ENCODE measurements at places on chromosomes 1 and 21.

DNA sequence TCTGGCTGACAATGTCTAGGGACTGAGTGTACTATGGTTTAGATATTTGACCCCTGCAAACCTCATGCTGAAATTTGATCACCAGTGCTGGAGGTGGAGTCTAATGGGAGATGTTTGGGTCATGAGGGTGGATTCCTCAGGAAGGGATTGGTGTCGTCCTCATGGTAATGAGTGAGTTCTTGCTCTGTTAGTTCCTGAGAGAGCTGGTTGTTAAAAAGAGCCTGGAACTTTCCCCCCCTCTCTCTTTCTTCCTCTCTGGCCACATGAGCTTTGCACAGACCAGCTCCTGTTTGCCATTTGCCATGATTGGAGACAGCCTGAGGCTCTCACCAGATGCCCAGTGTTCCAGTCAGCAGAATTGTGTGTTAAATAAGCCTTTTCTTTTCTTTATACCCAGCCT, 36.6 kb upstream of the CNIH3 start:
- DNase-seq, result no peak

DNA sequence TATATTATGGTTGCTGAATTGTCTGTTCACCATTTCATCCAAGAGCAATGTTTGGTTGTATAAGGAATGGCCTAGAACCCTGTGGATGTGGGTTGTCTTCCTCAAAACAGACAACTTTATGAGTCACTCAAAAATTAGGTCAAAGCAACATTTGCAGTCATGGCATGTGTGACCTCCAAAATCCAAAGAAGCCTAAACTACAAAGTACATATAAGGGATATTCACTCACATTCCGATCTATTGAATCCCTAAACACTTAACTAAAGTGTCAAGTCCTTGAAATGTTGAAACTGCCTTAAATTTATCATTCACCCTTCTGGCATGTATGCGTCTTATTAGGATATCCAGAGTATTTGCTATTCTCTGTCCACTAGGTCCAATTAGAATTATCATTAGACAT, 491.5 kb downstream of the NUF2 start:
- DNase-seq, result no peak

DNA sequence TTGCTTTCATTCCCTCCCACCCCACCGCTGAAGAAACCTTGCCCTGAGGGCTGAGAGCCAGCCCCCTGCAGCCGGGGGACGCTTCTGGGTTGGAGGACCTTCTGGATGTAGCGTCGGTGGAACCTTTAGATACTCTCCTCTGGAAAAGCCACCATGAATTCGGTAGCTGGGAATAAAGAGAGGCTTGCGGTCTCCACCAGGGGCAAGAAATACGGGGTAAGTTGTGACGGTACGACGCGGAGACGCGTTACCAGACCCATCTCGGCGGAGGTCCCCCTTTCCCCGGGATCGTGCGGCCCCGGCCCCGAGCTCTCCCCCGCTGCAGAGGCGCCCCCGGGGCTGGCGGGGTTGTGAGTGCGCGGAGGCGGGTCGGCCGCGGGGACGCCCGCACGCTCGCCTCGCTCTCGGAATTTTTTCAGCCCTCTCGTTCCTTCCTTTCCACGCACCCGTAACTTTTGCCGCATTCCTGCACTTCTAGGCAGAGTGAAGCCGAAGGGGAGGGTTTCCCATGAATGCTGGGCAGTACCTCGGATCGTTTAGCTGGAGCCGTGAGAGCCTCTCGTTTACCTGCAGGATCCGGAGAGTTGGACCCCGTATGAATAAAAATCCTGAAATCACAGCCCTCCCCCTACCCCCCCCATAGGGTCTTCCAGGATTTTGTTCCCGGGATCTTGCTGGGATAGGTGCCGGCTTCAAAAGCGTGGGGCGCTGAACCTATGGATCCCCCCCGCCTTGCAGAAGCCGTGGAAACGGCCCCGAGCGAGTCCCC, 671 bp downstream of the KIF26B start:
- peak; percentile 60 for DNase-seq

GRCh38 chr1:95003433-95003738, 69.4 kb downstream of the ALG14 start:
- no peak for DNase-seq

- no peak for DNase-seq
Measured at GRCh38 chr1:5221451-5221850, 567.0 kb downstream of the AJAP1 start.

DNA sequence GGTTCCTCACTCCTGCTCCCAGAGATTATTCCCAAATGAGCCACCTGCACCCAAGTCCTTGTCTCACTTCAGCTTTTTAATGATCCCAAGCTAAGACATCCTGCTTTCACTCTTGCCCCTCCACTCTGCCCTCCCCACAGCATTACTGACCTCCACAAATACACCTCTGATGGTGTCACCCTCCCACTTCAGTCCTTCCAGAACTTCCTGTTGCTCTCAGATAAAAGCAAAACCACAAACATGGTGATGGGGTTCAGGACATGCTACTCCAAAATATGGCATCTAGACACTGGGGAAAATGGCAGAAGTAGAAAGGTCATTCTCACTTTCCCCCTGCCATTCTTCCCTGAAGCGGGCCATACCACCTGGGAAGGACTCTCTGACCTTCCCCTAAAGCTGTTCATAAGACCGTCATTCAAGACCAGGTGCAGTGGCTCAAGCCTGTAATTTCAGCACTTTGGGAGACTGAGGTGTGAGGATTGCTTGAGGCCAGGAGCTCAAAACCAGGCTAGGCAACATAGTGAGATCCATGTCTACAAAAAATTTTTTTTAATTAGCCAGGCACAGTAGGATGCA, 65.8 kb upstream of the KLHDC7A start:
- DNase-seq, result no peak

GRCh38 chr1:169604781-169605560, 18.7 kb upstream of the F5 start:
- DNase-seq, result no peak

- DNase-seq, result no peak
Measured at GRCh38 chr1:203187689-203188264, 1.3 kb upstream of the CHI3L1 start.

DNA sequence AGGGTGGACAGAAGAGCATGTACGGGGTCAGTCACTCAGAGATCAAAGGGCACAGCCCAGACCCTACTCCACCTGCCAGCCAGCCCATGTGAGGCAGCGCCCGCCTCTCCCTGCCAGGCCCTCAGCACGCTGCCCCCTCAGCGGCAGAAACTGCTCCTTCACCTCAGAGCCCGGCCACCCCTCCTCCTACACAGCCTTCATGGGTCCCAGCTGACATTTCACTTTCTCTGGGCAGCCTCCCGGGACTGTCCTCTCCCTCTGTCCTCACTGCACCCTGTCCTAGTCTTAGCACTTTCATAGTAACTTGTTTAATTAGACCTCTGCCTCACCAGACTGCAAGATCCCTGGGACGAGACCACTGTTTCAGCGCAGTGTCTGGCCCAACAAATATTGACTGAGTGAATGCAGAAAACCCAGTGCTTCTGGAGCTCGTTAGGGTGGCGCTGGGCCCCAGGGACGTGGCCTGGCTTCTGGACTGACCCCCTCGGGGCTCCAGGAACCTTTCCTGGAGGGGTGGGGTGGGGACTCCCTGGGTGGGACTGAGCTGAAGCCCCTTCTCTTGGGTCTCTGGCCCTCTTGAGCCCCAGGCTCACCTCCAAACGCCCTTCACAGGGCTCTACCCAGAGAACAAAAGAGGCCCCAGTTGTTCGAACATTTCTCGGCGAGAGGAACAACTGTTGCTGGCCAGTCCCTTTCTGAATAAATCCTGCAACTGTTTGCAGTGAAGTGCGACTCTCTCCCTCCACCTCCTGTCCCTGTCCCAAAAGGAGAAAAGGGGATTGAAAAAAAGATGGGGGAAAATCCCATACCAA, 114.9 kb downstream of the CASZ1 start:
- DNase-seq, result no peak

DNA sequence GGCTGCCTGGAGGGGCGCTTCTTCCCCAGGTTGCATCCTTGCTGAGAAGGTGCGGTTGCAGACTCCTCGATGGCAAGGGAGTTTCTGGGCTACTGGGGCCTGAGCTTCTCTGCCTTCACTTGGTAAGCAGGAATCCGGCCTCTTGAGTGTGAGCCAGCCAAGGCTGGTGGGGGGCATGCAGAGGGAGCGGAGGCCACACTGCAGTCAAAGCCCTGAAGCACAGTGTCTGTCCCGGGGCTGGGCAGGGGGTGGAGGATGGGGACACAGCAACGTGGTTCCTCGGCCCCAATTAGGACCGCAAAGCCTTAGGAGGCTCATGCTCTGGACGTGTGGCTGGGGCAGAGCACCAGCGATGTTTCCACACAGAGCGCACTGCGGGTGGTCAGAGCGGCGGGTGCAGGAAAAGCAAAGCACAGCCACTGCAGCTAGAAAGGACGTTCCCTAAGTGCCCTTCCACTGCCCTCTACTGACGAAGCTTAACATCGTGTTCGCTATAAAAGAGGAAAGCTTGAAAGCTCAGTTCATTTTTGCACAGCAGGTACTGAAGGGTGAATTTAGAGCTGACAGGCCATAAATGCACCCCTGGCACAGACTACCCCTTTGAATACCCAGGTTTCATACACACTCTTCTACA, 60.7 kb upstream of the COG2 start:
- no peak for DNase-seq

- DNase-seq, result no peak
Measured at GRCh38 chr21:20108016-20108415, 890.2 kb upstream of the NCAM2 start.

DNA sequence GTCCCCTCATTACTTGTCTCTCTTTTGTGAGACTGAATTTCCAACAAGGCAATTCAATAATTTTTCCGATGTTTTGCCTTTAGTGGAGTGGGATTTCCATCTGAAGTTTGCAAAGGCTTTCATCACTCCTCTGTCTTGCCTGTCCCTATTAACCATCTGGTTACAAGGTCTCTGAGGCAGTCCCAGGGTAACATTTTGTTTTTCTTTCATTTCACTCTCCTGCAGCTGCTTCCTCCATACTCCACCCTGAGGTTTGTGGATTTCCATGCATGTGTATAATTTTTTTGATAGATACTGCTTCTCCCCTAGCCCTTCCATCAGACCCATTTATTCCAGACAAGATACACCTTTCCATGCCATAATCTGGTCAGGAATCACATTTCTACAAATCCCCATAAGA, 366.8 kb downstream of the PTBP2 start:
- DNase-seq, result no peak

- peak; percentile 26 for DNase-seq
Measured at GRCh38 chr1:162056043-162056442, 13.4 kb upstream of the NOS1AP start.

DNA sequence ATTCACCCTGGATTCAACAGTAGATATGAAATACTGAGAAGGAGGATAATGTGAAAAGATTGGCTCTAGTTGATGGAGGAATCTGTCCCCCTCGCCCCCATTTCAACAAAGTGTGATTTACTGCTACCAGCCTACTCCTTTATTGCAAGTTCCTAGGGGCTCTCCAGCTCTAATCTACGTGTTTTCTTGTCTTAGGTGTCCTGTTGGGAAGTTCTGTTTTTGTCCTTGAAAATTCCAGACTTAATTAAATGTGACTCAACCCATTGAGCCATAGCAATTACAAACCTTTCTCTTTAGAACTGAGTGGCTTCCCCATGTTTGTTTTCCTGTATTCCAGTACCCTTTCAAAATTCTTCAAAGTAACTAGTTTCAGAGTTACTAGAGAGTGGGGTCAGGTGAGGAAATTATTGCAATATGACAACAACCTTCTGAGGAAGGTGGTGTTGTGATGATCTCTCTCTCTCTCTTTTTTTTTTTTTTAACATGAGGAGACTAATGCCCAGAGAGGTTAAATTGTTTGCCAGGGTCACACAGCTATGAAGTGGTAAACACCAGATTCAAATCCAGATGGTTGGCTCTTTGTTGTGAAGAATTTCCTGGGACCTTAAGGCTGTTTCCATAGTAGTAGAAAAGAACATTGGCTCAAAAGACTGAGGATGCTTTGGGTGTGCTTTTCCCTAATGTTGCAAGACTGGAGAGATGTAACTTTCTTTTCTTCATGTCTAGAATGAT, 3.5 kb downstream of the RGL1 start:
- DNase-seq, result no peak

GRCh38 chr21:43916691-43917514, 51.9 kb downstream of the AGPAT3 start:
- no peak for DNase-seq

GRCh38 chr1:230148768-230149469, 81.9 kb downstream of the GALNT2 start:
- no peak for DNase-seq

GRCh38 chr1:82562448-82562847, 761.7 kb downstream of the ADGRL2 start:
- no peak for DNase-seq

DNA sequence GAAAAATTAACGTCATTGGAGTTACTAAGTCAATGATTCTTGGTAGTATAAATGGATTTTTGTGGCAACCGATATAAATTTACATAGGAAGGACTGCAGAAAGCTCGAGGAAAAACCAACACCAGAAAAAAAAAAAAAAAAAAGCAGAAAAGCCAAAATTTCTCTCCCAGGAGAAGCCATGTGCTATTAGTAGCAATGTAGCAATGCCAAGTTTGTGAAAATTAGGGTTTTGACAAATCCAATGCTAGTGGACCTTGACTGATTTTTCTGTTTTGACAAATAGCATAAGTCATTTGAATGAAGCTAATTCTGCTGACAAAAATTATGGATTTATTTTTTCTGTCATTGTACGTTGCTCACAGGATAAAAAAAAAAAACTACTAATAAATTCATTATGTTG, 1561.9 kb downstream of the MRPL39 start:
- no peak for DNase-seq

DNA sequence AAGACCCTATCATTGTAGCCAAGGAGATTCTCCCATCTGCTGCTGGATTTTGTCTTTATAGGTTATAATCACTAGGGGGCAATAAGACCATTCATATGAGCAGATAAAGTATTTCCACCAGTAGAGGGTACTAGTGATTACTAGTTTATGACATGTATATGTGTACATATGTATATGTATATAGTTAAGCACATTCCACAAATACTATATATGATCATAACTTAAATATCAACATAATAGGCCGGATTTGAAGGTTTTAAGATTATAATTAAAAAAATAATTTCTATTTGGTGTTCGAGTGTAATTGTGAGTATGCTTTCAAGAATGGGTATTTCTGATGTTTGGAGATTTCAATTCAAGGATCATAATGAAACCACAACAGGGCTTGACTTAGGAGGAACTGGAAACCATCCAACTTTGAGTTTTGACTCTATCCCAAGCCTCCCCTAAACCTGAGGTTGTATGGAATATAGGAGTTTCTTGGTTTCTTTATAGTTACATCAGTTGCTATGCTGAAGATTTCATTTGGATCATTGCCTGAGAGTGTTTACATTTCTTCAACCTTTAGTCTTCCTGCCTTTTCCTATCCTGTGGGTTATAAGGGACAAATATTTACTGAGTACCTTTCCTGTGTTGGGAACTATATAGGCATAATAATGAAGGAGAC, 16.9 kb downstream of the TCEANC2 start:
- peak; percentile 83 for DNase-seq
